ENCODE measurements at places on chromosomes 16 and 17. TPM values are rescaled to one million over a fixed set of nuclear protein-coding genes. Genes with fewer than 3 reads are reported as not detected.

The CACNG3 gene
- total RNA-seq, result not detected

The KRTAP4-6 gene
- total RNA-seq, result not detected

The CMTM2 gene
- not detected for total RNA-seq

The VPS4A gene
- 43.0 TPM for total RNA-seq

The C16orf54 gene
- not detected for total RNA-seq

The MYH2 gene
- total RNA-seq, result not detected

The NOS2 gene
- not detected for total RNA-seq

The GALK1 gene
- total RNA-seq, result 71.7 TPM

The ASPHD1 gene
- 2.3 TPM for total RNA-seq
